ENCODE measurements at places on chromosomes 11 and 22.

DNA sequence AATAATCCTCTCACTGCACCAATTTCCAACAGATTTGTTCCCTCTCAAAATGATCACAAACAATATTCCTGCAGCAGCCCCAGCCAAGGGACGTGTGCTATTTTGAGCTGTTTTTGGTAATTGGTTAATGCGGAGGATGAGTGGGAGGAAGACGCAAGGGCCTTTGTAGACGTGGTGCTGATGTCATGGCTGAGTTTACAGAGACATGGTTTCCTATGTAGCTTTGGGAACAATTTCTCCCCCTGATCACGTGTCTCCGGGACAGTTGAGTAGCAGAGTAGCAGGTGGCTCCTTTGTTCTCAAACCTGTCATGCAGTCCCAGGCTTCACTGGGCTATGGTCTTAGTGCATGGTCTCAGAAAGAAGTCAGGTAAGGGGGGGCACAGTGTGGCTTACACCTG lies 183.2 kb upstream of the NECTIN1 start:
- peak; percentile 89 for DNase-seq

DNA sequence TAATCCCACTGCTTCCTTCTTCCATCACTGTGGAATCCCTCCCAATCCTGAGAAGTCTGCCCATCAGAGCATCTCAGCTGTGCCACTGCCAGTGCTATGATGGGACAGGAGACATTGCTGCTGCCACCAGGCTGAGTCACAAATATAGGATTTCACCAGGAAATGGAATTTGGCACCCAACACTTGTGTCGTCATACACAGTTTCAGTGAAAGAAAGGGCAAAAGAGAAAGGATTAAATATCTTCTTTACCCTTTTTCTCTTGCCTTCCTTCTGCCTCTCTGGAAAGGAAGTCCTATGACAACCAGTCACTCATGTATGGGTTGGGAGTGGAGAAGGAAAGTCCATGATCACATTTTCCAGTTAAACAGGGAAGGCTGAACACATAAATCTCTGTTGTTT lies 133.4 kb downstream of the SPON1 start:
- peak; percentile 49 for DNase-seq

- no peak for DNase-seq
These were observed 113.9 kb downstream of the TRIM29 start for GRCh38 chr11:120024046-120024445.

GRCh38 chr11:7874056-7874455 lies 57.0 kb downstream of the OR10A6 start:
- no peak for DNase-seq

DNA sequence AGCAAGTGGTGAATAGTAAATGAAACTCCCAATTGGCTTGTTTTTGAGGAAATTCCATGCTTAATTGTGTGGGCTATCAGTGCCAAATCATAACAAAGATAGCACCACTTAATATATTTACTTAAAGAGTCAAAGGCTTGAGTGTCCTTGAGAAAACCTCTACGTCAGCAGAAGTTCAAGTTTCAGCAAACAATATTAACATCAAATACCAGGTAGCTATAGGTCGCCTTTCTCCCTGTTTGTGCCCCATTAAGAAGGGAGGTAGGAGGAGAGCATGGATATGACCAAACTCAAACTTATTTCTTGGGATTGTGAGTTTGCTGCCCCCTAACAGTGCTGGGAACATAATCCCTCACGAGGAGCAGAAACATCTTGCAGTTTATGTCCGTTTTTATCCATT lies 105.6 kb upstream of the SYN3 start:
- peak; percentile 68 for DNase-seq

Data from DMS53 (cell line).